ENCODE measurements at places on chromosomes 6 and 20.

DNA sequence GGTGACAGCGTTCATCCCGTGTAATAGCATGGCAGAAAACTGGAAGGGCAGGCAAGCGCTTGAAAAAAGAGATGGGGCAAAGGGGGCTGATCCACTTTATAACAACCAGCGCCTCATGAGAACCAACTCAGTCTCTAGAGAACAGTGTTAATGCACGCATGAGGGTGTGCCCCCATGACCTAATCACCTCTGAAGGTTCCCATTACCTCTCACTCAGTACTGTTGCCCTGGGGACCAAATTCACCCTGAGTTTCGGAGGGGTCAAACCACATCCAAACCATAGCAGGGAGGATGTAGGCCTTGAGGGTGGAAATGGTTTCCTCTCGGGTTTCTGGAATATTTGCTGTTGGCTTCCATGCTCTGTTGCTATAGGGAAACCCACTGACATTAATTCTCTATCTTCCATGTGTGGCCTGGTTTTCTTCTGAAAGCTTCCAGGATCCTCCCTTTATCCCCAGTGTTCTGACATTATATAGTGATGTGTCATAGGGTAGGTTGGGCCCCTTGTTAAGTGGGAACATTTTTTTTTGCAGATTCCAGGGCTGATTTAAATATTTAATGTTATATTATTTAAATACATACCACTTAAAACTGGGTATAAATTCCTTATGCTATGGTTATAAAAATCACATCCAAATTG lies 65.2 kb downstream of the PPP1R14C start:
- no peak for DNase-seq

GRCh38 chr6:31356216-31356945 lies 598 bp downstream of the HLA-B start:
- peak; percentile 54 for DNase-seq

- peak; percentile 15 for DNase-seq
Observed at GRCh38 chr6:112413780-112414179, 66.7 kb downstream of the RFPL4B start.

DNA sequence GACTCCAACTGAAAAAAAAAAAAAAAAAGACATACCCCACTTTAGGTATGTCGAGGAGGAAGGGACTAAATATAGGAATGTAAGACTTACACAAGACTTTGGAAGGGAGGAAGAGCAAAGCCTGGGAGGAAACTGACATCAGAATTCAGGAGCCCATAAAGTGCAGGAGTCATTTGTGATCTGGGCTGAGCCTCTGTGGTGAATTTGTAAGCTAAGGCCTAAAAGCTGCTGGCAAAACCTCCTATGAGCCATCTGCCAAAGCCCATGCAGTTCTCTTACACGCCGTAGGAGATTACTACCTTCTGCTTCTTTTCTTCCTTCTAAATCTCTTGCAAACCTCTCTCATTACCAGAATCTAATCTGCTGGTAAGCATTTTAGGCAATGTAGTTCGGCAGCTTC lies 52.0 kb upstream of the THEMIS start:
- peak; percentile 28 for DNase-seq

- DNase-seq, result no peak
Observed at GRCh38 chr6:33878562-33878961, 74.8 kb upstream of the MLN start.

DNA sequence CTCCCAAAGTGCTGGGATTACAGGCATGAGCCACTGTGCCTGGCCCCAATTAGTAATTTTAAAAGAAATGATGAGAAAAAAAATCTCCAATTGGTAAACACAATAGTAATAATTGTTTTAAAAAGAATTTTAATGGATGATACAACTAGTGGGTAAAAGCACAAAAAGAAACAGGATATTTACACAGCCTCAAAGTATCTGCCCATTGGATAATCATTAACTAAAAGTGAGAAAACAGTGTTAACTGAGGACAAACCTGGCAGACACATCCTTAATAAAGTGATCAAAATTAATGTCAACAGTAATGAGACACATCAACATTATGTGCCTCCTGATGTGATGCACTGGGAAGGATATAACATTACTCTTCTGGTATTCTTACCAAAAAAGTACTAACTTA lies 24.5 kb downstream of the DTNBP1 start:
- no peak for DNase-seq

DNA sequence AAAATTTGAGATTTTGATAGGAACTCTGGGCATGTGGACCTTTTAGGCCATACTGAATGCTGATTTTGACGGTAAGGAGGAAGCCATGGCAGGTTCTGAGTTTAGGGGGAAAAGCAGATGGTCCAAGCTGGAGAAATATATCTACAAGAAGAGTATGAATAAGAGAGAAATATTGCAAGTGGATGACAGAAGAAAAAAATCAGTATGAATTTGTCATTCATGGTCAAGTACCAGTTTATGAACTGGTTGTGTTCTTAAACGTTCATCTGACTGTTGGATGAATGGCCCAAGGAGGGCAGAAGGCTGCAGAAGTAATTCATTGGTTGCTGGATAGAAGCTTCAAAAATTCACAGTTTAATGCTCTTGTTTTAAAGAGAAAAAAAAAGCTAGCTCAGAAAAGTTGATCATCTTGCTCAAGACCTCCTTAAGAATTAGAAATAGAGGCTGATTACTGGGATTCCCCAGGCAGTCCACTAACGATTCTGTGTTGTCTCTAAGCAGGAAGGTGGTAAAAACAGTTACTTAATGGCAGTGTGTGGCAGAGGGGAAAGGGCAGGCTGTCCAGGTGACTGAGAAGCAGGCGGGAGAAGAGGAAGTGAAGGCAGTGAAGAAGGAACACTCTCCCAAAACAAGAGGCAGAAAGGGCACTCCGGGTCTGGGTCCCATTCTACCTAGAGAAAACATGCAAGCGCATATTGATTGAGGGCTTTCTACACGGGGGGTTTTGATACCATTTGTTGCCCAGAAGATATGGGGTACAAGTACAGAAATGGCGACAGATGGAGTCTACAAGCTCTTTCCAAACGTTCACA lies 2.0 kb upstream of the DUSP22 start:
- DNase-seq, result no peak

GRCh38 chr6:53728570-53729194 lies 63.1 kb upstream of the KLHL31 start:
- peak; percentile 44 for DNase-seq

GRCh38 chr20:42785041-42785440 lies 404.7 kb downstream of the PTPRT start:
- DNase-seq, result no peak

GRCh38 chr20:13006825-13007224 lies 1.9 kb upstream of the SPTLC3 start:
- DNase-seq, result peak; percentile 21

- DNase-seq, result peak; percentile 37
Observed at GRCh38 chr6:43492673-43493072, 15.3 kb downstream of the TJAP1 start.

DNA sequence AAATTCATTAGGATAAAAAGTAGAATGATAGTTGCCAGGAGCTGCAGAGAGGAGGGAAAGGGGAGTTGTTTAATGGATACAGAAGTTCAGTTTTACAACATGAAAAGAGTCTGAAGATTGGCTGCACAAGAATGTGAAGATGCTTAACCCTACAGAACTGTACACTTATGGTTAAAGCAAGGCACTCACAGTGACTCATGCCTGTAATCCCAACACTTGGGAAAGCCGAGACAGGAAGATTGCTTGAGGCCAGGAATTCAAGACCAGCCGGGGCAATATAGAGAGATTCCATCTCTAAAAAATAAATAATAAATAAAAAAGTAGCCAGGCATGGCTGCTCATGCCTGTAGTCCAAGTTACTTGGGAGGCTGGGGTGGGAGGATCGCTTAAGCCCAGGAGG lies 174.0 kb downstream of the TASP1 start:
- peak; percentile 49 for DNase-seq

DNA sequence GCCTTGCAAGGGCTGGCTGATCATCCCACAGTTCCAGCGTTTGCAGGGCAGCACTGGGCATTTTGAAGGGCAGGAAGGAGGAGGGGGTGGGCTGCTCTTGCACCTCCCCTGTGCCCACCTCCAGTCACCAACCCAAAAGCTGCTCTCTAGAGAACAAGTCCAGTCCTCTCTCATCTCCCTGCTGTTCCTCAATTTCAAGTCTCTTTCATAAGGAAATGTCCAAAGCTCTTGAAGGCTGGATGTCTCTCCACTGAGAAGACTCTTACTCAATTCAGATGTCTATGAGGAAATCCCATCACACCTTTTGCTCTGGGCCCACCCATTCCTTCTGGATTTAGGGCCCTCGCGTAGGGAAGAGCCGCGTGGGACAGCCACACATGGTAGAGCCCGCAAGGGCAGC lies 31.7 kb downstream of the WRNIP1 start:
- no peak for DNase-seq

- DNase-seq, result no peak
Observed at GRCh38 chr20:50873585-50873984, 57.7 kb downstream of the ADNP start.

DNA sequence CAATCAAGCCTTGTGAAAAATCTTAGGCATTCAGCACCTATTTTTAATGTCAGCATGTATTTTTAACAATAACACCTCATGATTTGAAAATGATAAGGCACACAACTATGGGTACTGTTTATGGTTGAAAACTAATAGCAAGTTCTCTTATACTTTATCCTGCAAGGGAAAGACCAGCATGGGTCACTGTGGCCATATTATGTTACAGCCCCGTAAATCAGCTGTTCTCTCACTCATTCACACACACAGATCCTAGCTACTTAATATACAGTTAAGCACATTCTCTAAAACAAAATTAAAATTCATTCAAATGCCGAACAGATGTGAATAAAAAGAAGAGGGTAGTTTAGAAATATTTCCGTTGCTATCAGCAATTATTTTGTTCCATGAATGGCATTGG lies 224.4 kb downstream of the OGFRL1 start:
- DNase-seq, result no peak

GRCh38 chr6:25405442-25405841 lies 126.3 kb downstream of the CARMIL1 start:
- DNase-seq, result no peak

DNA sequence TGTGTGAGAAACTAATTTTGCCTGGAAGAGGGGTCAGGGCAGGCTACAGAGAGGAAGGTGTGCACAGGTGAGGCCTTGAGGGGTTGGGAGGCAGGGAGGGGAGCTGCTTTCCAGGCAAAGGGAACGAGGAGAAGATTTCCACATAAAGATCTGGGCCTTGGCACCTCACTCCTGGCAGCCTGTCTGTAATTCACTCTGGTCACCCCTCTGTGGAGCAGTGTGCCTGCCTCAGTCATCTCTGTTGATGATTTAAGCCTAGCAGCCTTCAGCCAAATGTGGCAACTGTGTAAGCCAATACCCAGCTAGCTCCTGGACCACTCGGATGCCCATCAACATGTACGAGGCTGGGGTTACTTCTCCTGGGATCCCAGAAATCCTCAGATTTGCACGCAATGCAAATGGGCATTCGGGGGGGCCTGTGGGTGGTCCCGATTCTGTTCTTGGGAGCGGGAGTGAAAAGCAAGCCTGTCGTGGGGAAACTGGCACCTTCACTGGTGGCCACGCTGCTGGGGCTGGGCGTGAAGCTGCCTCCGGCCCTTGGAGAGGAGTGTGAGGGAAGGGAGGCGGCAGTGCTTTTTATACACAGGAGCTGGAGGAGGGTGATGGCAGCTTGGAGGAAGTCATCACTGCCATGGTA lies 360.4 kb downstream of the ZFAND3 start:
- DNase-seq, result no peak

DNA sequence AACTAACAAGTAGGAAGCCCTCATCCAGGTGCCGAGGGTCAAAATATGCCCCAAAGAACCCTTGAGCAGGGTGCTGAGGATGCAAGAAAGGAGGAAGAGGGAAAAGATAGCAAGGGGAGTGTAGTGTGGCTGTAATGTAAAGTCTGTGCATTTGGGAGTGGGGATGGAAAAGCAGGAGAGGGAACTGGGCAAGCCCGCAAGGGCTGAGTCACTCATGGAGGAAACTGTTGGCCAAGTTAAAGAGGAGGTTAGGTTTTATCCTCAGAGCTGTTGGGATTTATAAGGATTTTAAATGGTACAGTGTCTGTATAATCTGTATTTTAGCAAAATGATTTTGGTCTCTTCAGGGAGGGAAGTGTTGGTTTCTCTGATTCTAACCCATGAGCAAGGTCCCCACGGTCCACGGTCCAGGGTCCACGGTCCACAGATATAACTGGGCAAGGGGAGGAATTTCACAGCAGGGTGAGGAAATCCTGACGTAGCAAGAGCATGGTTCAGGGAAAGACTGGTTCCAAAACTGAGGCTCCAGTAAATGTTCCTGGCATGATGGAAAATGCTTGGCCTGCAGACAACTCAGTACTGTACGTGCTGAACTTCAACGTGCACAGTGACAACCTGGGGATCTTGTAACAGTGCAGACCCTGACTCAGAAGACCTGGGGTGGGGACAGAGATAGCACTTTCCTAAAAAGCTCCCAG lies 759.8 kb downstream of the PTPRT start:
- DNase-seq, result no peak

GRCh38 chr6:147204843-147205311 lies 660 bp downstream of the STXBP5 start:
- DNase-seq, result no peak

GRCh38 chr6:170205126-170205525 lies 85.8 kb downstream of the DLL1 start:
- no peak for DNase-seq

- no peak for DNase-seq
Observed at GRCh38 chr20:63553933-63554290, at the start of gene FNDC11. Gene FNDC11 (plus strand): TSS chr20:63554159. CDS start chr20:63555664, 1,505 bp downstream.

DNA sequence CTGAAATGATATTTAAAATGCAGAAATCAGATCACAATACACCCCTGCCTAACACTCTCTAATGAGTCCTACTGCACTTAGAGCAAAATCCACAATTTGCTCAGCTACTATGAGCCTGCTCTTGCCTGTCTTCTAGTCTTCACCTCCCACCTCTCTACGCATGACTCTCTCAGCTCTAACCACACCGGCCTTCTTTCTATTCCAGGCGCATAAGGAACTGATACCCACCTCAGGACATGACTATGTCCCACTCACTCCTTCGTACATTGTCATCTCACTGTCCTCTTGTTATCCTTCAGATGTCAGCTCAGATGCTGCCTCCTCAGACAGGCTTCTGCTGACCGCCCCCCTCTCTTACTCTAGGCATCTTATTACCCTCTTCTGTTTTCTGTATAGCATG lies 201.0 kb upstream of the FLRT3 start:
- no peak for DNase-seq

GRCh38 chr6:36626636-36627035 lies 32.5 kb downstream of the SRSF3 start:
- no peak for DNase-seq

- DNase-seq, result no peak
Observed at GRCh38 chr20:57579898-57580447, 19.1 kb downstream of the PCK1 start.

- peak; percentile 78 for DNase-seq
Observed at GRCh38 chr6:82954937-82955577, 110.6 kb downstream of the UBE3D start.

GRCh38 chr6:153123801-153124200 lies 7.3 kb downstream of the RGS17 start:
- no peak for DNase-seq

DNA sequence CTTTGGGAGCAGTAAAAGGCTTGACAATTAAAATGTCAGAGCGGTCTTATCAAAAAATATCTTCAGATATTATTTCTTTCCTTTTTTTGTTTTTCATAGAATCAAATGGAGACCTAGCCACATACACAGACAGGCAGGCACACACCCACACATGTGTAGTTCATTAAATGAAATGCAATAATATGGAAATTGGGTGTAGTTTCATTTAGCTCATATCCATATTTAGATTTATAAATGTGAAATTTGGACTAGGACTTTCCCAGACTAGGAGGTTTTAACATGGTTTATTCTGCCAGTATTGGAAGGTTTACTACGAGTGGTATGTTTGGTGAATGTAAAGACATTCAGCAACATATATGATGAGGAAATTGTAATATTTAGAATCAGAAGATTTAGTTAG lies 277.7 kb upstream of the NT5E start:
- no peak for DNase-seq

All from iris pigment epithelial cell (primary cell).